ENCODE measurements at places on chromosomes 16 and 17.

- no peak for DNase-seq
Measured at GRCh38 chr17:68446626-68447041, 10.7 kb downstream of the WIPI1 start.

GRCh38 chr17:16439303-16439791 is 24.0 kb downstream of the TRPV2 start:
- DNase-seq: no peak

DNA sequence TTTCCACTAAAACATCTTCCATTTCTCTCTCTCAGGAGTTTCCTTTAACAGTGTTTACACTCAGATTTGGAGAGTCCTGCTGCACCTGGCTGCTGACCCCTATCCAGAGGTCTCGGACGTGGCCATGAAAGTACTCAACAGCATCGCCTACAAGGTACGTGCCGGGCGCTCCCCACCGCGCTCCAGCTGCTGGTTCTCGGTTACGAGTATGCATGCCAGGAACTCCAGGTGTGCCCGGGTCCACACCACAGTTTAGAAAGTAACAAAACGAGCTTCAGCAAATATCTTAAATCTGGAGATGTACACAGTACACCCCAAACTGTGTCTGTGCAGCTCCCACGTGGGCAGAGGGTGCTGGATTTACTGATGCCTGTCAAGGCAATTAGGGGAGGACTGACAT is 82.9 kb upstream of the CHMP6 start:
- no peak for DNase-seq

DNA sequence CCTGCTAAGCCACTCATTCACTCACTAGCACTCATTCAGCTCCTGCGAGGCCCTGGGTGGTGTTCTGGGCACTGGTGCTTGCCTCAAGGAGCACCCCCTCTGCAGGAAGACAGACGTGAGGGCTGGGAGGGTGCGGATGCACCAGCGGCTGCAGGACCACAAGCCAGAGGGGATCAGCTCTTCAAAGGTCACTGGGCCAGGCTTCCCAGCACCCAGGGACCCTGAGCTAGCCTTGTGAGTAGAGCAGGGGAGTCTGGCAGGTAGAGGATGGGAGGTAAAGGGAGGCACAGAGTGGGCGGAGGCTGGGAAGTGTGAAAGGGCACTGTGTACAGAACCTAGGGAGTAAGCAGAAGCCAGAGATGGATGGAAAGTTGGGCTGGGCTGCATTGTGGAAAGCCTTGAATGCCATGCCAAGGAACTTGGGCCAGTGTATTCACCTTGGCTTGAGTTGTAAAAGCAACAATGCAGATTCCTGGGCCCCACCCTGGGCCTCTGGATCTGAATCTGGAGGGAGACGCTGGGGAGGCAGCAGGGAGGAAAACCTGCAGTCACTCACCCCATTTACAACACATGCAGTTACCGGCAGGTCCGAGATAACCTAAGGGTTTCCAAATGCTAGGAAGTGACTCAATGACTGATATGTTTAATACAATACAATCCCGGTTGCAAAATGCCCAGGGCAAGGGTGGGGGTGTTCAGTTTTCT is 1.7 kb downstream of the IL4R start:
- DNase-seq: peak; percentile 82

DNA sequence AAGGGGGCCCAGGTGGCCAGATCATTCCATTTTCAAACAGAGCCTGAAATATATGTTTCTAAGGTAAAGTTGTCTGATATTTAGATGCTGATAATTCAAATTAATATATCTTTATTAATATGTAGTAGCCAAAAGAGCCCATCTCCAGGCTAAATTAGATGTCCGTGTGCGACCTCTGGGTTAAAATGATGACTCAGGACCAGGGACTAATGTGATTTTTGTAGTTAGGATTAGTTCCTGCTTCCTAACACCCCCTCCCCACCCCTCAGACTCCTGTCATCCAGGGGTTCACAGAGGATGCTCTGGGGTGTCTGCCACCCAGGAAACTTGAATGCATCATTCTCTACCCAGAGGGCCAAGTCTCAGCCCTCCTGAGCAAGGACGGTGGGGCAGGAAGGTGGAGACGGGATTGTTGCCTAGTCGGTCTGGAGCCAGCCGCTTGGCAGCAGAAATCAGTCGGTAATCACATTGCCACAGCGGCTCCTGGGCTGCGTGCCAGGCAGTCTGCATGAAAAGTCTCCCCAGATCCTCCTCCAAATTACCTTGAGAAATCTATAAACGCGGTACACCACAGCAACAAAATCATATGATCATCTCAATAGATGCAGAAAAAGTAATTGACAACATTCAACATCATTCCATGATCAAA is 29.8 kb downstream of the CNGB1 start:
- DNase-seq: no peak

GRCh38 chr16:27287887-27288286 is 19.3 kb upstream of the NSMCE1 start:
- no peak for DNase-seq

DNA sequence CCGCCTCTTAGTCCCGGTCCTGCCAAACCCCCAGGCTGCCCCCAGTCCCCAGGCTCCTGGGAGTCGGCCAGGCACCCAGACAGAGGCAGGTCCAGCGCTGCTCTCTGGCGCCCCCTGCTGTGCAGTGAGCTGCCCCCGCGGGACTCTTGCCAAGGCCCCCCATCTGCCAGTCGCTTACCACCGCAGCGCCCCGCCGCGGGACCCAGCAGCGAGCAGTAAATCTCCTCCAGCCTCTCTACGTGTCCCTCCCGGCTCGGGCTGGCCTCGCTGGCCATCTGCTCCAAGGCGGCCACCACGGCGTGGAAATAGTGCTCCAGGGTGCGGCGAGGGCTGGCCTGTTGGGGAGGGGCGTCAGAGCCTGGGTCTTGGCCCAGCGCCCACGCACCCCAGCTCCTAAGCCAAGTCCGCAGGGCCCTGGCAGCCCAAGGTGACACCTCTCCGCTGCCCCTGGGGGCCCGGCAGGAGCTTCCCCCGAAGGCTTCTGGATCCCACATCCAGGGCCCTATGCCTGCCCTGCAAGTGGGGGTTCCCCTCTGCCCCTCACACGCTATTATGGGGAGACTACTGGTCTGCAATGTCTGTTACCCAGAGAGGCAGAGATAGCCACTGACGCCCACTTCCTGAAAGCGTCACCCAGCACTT is 33.7 kb upstream of the MFSD6L start:
- peak; percentile 75 for DNase-seq

DNA sequence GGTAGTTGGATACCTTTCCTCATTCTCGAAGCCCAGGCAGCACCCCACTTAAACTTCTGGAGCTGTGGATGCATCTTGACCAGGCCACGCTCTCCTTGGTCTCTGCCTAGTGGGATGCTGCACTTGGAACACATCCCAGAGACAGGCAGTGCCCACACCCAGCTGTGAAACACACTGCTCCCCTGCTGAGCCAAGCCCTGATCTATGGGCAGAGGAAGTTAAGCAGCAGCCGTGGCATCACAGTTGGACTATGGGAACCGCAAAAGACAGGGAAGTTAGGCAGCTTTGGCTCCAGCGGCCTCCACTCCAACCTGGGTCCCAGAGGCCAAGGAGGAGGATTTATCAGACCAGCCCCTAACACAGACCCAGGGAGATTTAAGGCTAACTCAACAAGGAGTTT is 284.8 kb upstream of the CCL2 start:
- DNase-seq: no peak

GRCh38 chr17:39629898-39630297 is 3.1 kb downstream of the PPP1R1B start:
- no peak for DNase-seq

- no peak for DNase-seq
Measured at GRCh38 chr17:50767030-50767429, 288 bp downstream of the ANKRD40CL start.

DNA sequence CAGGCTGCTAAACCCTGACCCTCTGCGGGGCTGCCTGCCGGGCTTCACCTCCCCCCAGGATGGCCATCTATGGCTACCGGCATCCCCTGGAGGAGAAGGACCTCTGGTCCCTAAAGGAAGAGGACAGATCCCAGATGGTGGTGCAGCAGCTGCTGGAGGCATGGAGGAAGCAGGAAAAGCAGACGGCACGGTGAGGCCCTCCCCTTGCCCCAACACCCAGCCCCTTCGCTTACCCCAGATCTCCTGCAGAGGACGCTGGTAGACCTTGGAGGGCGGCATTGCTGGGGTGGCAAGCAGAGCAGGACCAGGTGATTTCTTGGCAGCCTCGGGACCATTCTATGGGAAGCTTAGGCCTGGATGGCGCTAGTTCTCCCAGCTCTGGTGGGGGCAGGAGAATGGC is 24.5 kb downstream of the ABCC3 start:
- no peak for DNase-seq

GRCh38 chr17:63798572-63799106 is 24.7 kb downstream of the DDX42 start:
- no peak for DNase-seq

DNA sequence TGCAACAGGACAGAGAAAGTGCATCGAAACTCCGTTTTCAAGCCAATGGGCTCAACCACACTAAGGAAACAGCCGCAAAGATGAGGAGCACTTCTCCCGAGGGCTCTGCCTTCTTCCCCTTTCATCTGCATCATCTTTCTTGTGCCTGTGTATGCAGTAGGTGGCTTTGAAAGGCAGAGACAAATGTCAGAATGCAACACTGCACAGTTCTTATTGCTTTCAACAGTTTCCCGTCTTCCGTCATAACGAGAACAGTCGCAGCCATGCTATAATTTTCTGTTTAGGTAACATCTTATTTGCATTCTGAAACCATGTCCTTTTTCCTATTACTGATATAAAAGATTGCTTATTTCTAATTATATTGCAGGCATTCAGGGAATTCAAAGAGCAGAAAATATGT is 205.2 kb downstream of the SLC39A11 start:
- no peak for DNase-seq

GRCh38 chr17:80010283-80010858 is 25.3 kb downstream of the TBC1D16 start:
- peak; percentile 60 for DNase-seq

DNA sequence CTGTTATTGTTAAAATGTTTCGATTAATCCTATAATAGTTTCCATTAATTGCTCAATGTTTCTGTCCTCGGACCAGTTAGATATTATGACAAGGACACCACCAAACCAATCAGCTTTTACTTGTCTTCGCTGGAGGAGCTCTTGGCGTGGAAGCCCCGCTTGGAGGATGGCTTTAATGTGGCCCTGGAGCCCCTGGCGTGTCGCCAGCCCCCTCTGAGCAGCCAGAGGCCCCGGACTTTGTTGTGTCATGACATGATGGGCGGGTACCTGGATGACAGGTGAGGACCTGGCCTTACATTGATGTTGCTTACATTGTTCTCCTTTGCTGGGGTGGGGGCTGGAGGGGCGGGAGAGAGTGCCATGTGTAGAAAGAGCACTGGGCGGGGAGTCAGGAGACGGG is 3.0 kb downstream of the ENGASE start:
- no peak for DNase-seq

DNA sequence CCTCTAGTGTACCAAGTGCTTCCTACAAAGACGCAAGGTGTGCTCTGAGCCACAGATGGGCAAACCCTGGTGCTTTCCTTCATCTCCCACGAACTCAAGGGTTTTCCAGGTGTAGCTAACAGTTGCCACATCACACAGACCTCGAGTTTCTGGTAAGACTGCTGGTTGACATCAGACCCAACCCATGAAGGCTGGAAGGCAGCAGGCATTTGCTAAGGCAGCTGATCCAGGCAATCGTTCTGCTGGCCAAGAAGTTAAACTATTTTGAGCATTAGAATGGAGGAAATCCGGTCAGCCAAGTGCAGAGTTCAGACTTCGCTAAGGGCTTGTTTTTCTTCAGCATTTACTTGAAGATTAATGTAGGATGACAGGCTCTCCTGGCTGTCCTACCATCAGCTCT is 11.5 kb downstream of the HAS3 start:
- DNase-seq: no peak

DNA sequence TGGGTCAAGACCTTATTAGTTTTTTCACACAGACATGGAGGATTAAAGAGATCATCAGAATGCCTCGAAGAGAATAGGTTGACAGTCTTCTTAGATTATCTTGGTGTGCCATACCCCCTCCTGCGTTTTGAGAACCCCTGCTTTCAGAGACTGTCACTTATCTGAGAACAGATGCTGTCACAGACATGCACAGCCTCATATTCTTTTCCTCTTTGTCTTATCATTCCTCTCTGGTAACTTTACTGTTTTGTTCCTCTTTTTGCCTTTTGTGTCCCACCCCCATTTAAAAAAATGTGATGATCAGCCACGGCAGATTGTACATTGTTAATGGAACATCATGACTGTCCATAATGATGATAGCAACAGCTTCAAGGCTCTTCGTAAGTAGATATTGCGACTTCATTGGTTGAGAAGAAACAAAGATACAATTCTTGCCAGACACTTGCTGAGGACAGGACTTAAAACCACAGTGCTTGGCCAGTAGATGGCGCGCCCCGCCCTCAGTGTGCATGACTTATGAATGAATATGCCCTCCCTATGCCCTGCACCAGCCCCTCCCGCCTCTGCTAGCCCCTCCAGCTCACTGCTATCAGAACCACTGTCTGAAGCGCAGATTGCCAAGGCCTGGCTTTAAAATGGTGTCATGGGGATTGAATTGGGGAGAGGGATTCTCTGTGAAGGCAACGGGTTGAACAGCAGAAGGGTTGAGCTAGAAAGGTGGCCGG is 2.6 kb upstream of the PITPNC1 start:
- DNase-seq: peak; percentile 95

GRCh38 chr16:9124908-9125584 is 33.6 kb downstream of the HAPSTR1 start:
- DNase-seq: no peak

- DNase-seq: no peak
Measured at GRCh38 chr17:81417049-81417878, 22.0 kb downstream of the BAHCC1 start.

- peak; percentile 44 for DNase-seq
Measured at GRCh38 chr17:50037321-50038107, 18.4 kb upstream of the ITGA3 start.

GRCh38 chr16:14354561-14355351 is 275.3 kb downstream of the PARN start:
- no peak for DNase-seq

GRCh38 chr17:41734949-41735313 is 488 bp upstream of the HAP1 start:
- DNase-seq: no peak

DNA sequence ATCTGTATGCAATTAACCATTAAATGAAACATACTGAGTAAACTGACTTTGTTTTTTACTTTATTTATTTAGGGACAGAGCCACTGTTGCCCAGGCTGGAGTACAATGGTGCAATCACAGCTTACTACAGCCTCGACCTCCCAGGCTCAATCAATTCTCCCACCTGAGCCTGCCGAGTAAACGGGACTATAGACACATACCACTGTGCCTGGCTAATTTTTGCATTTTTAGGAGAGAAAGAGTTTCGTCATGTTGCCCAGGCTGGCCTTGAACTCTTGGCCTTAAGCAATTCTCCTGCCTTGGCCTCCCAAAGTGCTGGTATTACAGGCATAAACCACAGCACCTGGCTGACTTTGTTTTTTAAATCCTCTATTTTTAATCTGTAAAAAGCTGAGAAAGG is 42.6 kb downstream of the ANKFY1 start:
- DNase-seq: no peak

DNA sequence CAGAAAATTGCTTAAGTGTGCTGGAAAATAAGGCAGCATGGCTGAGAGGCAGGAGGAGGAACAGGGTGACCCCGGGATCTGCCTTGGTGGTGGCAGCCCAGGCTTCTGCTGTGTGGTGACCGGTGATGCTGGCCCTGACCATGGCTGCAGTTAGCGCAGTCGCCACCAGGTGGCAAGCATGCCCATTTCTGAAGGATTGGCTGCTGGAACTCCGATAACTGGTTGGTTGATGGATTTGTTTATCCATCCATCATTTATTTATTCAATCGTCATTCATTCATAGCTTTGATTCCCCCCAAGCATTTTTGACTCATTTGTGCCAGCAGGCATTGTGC is 29.1 kb upstream of the ITGA3 start:
- peak; percentile 93 for DNase-seq
